ENCODE measurements at places on chromosomes 13 and 19.
A peak's percentile ranks its signal among the peaks of the same experiment; 100 is the strongest.

DNA sequence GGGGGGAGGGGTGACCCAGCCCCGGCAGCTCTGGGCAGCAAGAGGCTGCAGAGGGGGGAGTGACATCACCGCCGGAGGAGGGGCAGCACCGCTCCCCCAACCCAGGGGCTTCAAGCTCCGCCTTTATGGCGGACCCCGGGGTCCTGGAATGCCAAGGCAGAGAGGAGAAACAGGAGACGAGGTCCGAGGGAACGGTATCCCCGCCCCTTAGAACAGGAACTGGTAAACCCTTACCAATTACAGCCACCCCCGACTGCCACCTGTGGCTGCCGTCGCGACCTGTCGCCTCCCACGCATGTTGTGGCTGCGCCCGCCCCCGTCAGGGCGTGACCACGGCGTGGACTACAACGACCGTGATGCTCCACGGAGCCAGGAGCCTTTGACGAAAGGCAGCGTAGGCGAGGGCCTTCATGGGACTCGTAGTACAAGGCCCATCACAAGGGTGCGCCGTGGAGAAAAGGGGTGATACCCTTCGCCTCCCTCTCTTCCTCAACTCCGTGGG is 4.1 kb upstream of the KCNC3 start:
- peak; percentile 39 for DNase-seq

DNA sequence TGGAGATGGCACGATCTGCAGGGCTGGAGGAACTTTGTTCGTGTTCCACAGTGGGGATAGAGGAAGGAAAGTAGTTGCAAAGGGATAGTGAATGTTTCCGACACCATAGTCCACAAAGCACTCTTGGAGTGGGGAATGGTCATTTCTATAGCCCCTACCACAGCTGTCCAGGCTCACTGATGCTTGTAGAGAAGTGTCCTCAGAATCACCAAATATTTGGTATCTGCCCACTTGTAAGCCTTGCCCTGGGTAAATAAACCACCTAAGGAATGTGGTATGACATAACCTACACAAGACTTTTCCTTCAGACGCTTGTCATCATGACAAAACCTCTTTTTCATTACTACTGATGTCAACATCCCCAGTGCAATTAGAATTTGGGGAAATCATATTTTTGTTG is 686.5 kb upstream of the ARGLU1 start:
- no peak for DNase-seq

GRCh38 chr13:79096099-79096498 is 310.0 kb downstream of the RBM26 start:
- DNase-seq = no peak

DNA sequence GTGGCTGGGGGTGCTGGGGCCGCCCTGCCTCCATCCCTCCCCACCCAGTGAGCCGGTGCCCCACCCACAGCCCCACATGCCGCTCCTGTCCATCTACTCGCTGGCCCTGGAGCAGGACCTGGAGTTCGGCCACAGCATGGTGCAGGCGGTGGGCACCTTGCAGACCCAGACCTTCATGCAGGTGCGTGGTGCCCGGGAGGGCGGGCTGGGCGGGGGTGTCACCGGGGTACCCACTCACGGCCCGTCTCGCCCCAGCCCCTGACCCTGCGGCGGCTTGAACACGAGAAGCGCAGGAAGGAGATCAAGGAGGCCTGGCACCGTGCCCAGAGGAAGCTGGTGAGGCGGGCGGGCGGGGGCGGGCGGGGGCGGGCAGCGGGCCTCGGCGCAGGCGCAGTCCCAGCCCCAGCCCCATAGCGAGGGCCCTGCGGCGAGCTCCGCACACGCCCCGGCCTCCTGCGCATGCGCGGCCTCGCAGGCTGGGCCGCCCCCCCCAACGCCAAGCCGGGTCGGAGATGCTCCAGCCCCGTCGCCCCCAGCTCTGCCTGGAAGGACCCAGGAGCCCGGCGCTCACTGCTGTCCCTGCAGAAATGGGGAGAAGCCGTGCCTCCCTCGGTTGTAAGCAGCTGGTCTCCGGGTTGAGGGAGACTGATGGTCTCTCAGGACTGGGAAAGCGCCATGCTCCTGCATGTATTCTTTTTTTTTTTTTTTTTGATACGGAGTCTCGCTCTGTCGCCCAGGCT is 7.7 kb downstream of the ARHGAP45 start:
- DNase-seq = peak; percentile 66

GRCh38 chr13:114108894-114109293 is 23.5 kb downstream of the RASA3 start:
- no peak for DNase-seq

DNA sequence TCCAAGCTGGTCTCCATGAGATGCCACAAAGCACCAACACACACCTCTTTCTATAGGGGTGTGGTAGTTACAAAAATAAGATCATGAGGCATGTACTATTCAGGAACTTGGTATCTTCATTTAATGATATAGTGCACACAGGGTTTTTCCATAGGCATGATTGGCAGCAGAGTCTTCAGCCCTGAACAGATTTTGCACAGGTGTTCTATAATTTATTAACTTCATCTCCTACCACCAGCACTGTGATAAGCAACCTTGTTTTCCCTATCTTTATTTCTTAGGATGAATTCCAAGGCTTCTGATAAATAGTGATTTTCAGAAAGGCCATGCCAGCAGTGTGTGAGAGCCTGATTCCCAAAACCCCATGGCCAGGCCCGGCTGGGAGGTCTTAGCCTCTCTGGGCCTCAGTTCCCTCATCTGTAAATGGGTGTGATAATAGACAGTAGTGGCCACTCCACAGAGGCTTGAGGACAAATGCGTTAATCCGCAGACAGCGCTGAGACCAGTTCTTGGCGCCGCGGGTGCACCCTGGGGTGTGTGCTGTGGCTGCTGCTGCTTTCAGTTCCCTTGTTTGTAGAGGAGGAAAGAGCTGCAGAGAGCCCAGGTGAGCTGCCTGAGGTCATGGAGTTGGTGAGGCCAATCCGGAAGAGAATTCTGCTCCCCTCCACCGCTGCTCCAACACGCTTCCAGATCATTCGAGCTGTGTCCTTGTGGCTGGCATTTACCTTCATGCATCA is 33.1 kb downstream of the DHRS12 start:
- no peak for DNase-seq

All from ACHN (cell line).